ENCODE measurements at places on chromosomes 6 and 20.

GRCh38 chr6:13383328-13384163 is 55.2 kb upstream of the TBC1D7 start:
- DNase-seq: peak; percentile 84

GRCh38 chr20:43514648-43514999 is 7.1 kb downstream of the L3MBTL1 start:
- DNase-seq: no peak

- no peak for DNase-seq
Measured at GRCh38 chr20:23406880-23407279, 14.4 kb downstream of the NAPB start.

DNA sequence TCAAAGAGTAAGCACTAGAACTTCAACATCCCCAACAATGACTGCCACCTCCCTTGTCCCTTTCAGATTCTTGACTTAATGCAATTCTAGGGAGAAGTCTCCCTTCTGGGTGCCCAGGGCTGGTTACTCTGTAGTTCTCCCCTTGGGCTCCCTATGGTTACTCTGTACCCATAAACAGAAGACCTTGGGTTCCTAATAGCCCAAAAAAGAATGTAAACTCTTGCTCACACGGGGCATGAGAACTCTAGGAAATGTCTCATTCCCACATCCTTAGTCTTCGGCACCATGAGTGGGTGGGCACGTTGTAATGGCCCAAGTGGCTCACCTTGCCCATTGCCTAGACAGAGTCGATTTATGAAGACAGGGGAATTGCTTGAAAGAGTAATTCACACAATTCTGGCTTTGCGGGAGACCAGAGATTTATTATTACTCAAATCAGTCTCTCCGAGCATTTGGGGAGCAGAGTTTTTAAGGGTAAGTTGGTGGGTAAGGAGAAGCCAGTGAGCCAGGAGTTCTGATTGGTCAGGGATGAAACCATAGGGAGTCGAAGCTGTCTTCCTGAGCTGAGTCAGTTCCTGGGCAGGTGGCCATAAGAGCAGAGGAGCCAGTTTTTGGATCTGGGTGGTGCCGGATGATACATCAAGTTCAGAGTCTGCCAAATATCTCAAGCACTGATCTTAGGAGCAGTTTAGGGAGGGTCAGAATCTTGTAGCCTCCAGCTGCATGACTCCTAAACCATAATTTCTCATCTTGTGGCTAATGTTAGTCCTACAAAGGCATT is 61.2 kb upstream of the SIRPG start:
- DNase-seq: no peak

DNA sequence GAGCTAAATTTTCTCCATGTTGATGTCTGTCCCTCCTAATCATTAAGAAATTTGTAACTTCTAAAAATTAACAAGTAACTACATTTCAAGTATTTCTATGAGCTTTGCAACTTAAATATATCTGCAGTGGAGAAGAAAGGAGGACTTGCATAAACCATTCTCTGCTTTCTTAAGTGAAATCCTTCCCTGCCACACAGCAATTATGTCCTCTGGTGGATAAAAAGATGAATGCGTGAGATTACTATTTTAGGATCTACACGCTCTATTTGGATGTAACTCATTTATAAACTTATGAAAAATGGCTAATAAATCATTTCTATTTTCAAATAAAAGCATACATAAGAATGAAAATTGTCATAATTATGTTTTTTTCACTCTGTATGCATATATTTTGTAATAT is 338.0 kb upstream of the PTCHD4 start:
- DNase-seq: no peak

GRCh38 chr20:40354880-40355279 is 334.2 kb downstream of the MAFB start:
- DNase-seq: no peak

DNA sequence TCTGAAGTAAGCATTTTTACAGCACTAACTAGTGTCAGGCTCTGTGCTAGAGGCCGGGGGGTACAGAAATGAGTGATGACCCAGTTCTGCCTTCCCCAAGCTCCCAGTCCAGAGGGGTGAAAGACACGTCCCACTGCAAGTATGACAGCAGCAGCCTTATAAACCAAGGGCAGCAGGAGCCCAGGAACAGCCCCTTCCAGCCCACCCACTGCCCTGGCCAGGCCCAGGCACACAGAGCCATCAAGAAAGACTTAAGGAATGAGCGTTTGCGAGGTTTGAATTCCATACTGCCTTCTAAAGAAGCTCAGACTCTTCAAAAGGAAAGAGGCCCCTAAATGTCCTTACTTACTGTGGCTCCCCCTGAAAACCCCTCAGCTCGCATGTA is 10.0 kb downstream of the TRERF1 start:
- no peak for DNase-seq

- DNase-seq: peak; percentile 70
Measured at GRCh38 chr6:47247227-47247797, 62.4 kb downstream of the TNFRSF21 start.

- DNase-seq: no peak
Measured at GRCh38 chr6:17115251-17116116, 13.6 kb downstream of the STMND1 start.

DNA sequence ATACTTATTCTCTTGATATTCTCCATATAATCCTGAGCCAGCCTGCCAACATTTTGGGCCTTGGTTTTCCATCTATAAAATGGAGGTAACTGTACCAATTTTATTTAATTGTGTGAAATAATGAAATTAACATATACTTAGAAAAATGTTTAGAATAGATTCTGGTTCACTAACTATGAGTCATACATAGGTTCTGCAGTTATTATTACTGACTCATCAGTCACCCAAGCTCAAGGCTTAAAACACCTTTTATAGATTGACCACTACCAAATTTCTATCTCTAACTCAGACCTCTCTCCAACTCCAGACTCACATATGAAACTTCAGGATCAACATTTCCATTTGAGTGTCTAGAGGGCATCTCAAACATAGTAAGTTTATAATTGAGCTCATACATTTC is 1277.2 kb upstream of the GJE1 start:
- DNase-seq: no peak

DNA sequence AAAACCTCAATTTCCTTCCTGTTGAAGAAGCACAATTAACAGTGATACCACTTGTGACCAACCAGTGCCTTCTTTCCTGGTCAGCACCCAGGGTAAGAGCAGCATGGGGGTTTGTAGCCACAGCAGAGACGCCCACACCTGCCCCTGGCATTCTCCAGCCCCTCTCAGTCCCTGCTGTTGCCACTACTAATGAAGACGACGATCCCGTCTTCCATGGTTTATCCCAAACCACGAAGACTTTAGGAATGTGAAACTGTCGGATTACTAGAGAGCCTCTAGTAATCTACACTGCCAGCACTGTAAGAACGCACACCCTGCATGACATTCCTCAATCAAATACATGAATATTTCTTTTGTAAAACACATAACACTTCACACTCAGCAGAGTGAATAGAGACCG is 60.0 kb downstream of the GINS1 start:
- DNase-seq: no peak

GRCh38 chr20:60139663-60140446 is 181.6 kb downstream of the CDH26 start:
- DNase-seq: no peak

DNA sequence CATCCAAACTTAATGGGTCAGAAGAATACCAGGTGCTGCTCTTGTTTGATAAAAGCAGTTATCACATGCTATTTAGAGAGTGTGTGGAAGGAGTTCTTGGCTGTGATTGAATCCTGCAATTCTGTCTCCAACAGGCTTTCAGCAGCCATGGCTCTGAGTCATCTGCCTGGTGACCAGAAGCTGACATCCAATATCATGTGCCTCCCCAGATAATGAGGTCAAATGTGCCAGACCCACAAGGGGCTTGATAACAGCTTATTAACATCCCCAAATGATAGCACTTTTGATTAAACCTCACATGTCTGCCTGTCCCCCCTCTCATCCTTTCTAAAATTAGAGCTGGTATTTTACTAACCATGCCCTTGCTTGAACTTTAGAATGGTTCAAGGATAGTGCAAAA is 175.7 kb upstream of the PLN start:
- DNase-seq: no peak

DNA sequence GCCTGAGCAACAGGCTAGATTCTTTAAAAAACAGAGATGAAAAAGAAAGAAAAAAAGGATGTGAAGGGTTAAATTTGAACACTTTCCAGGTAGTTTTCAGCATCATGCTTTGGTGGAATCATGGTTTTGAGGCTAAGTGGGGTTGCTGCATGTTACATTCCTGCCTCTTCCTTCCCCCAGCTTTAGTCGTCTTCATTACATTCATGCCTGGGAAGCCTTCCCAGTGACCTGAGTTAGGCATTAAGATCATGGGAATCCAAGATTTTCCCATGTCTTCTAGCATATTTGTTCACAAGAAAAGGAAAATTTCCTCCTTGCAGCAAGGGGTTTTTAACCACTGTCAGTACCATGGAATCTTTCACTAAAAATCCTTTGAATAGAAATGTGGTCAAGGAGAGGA is 12.0 kb downstream of the TPX2 start:
- no peak for DNase-seq

- DNase-seq: no peak
Measured at GRCh38 chr6:142681099-142681498, 263.9 kb downstream of the HIVEP2 start.

GRCh38 chr20:63745424-63745805 is 5.8 kb downstream of the SLC2A4RG start:
- no peak for DNase-seq

GRCh38 chr20:49424536-49424935 is 57.9 kb downstream of the KCNB1 start:
- DNase-seq: peak; percentile 17

- DNase-seq: no peak
Measured at GRCh38 chr20:38573413-38573812, 7.6 kb upstream of the ADIG start.

DNA sequence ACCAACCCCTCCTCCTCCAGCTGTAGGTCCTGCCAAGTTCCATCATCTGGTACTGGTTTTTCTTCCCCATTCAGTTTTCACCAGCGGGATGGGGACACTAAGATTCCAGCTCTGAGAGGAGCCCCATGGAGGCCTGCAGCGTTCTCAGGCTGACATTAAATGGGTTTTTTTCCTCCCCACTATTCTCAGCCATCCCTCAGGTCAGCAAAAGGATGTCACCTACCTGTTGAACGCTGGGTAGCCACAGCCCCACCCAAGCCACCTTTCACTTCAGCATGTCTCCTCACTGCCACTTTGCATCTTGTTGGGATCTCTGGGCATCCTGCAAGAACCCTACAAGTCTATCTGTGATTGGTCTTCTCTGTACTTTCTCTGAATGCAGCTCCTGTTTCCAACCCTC is 6.8 kb downstream of the KCNK17 start:
- no peak for DNase-seq

- DNase-seq: peak; percentile 11
Measured at GRCh38 chr6:164108869-164109769, 694.6 kb downstream of the QKI start.

GRCh38 chr20:37372441-37372840 is 26.5 kb downstream of the SRC start:
- DNase-seq: no peak

DNA sequence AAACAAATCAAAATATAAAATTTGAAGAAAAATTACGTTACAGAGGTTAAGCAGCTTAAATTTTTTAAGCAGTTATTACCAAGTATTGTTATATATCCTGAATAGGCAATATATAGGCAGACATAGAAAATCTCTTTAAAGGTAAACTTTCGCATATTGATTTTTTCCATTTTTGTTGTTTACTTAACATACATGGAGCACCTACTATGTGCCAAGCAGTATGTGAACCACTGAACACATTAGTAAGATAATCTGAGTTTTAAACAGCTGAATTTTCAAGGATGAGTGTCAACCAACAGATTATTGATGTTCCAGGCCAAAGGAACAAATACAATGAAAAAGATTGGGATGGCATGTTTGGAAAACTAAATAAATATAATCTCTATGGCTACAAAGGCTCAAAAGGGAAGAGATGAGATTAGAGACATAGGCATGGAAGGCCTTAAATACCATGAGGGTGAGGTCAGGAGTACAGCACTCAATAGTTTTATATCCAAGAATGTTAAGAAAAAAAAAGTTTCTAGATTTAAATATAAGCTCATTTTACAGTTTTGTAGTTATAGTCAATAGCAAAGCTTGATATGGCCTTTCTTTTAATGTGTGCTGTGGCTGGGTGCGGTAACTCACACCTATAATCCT is 277.5 kb downstream of the PTPRK start:
- DNase-seq: no peak

- DNase-seq: peak; percentile 14
Measured at GRCh38 chr6:151763938-151764680, 43.4 kb upstream of the ESR1 start.

DNA sequence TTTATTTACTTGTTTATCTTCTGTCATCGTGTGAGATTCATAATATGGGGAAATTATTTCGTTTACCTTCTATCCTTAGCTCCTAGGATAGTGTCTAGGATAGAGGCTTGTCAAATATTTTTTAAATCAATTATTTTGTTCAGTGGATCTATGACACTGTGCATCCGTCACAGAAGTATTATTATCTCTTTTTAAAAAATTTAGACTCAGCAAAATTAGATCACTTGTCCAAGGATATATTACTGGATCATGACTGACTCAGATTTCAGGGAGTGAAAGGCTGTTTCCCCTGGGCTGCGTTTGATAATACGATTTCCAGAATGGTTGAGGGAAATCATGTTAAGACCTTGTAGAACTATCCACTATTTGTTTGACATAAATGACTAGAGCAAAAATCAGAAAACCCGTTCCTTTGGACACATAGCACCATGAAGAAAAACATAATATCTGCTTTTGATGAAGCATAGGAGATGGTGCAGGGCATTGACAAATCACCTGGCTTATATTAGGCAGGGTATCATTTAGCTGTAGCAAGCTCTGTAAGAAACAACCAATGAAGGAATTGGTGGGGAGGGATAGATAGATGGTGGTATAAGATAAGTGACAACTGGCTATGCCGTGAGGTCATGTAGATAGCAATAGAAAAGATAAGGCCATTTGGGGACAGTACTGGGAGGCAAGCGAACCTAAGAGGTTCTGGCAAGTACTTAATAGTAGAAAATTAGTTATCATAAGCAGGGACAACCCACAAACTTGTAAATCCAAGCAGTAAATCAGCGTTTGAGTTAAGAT is 465.2 kb upstream of the MAN1A1 start:
- no peak for DNase-seq

DNA sequence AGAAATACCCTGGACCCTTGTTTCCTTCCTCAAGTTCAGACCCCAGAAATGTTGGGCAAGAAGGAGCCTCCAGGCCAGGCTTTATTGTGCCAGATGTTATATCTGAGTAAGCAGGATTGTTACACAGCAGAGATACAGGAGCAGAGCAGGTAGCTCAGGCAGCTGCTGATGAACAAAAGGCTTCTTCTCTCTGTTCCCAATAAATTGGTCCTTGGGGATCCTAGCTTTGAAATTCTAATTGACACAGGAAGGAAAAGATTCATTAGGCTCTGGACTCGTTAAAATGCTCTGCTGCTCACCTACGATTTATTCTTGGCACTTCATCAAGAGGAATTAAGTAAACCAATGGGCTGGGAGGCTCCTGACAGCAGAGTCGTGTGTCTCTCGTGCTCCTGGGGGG is 54.2 kb downstream of the RALY start:
- no peak for DNase-seq

DNA sequence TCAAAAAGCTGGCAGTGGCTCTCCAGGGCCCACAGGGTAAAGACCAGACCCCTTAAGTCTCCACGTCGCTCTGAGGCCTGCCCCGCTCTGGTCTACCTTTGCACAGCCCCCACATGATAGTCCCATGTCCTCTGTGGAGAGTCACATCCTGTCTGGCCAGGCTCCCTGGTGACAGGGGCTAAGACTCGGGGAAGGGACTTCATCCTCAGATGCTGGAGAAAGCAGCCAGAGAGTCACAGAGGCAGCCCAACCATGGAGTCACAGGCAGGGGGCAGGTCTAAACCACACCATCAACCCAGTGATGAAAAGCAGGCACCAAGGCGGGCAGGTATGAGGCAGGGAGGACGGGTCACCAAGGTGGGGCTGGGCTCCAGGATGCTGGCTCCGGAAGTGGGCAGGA is 62.2 kb downstream of the SLC22A23 start:
- no peak for DNase-seq

Data from NCI-H748 treated with DMSO at 0.1 percent for 48 hours (cell line).